Activated CD4-positive, alpha-beta T cell treated with anti-CD3 and anti-CD28 coated beads, Interleukin-2, amount 50 U/mL, for 1 hour (primary cell): ENCODE measurements at places on chromosomes 5 and 9.

GRCh38 chr9:133372144-133372543 is 3.7 kb downstream of the SURF4 start:
- DNase-seq: no peak

DNA sequence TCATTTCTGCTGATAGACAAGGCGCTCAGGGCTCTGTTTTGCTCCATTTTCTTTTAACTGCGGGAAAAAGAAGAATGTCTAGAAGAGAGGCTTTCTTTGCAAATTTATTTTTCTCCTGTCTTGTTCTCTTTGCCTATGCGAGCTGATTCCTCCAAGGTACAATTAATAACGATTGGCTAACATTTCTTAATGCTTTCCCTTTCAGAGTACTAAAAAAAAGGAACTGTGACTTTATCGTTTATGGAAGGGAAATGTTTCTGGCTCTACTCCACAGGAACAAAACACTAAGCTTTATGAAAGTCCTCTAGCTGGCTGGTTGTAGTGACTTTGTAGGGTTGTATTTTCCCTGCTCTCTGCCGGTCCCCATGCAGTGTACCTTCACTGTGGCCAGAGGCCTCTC is 11.7 kb downstream of the NSG2 start:
- no peak for DNase-seq

GRCh38 chr9:18268381-18268780 is 205.6 kb upstream of the ADAMTSL1 start:
- DNase-seq: no peak

DNA sequence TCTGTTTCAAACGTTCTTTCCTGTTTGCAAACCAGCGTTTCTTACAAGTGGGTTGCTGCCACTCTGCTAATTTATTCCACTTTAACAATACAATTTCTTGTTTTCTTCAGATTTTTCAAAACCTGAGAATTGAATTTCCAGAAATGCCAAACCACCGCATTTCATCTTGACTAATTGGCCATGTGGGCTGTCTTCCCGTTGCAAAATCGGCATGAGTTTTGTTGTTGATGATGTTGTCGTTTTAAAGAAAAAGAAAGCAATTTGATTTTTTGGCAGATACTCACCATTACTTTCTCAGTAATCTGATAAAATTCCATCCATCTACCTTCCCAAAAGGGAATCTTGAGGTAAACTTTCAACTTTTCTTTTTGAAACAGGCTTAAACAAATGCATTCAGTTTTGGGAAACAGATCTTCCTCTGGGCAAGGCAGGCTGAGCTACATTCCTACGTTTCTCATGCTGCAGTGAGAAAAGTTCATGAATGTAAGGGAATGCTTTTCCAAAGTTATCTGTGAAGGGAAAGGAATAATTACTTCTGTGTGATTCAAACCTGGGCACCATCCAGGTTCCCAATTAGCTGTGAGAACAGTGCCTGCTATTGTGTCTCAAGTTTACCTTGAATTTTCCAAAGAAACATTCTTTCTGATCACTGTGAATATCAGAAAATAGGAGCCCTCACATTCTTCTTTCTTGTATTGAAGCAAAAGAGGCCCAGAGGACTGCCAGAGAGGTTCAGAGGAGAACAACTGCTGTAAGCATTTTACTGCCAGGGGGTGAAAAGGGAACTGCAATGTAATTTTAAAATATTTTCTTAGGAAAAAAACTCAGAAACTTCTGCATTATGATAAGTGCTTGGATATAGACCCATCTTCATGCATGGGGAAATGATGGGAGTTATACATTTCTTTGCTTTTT is 100.7 kb upstream of the TUT7 start:
- DNase-seq: no peak

- no peak for DNase-seq
These were observed 21.8 kb upstream of the LMX1B start for GRCh38 chr9:126591922-126592321.

DNA sequence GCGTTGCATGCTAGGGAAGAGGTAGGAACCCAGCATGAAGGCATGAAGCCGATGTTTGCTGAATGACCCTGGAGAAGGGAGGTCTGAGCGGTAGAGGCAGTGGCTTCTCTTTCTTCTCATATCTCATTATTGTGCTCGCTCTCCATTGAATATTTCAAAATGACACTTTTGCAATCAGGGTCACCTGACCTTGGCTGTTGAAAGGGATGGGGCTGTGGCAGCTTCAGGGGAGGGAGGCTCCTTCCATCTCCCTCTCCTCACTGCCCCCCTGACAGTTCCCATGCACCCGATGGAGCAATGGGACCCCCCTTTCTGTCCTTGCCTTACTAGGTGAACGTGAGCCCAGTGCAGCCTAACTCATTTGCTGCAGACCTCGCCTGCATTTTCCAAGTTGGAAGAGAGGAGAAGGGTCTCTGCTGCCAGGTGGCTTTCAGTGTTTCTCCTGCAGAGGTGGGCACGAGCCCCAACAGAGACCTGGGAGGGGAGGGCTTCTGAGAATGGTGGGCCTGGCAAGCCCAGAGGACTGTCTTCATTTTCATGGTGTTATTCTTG is 17.9 kb downstream of the STC2 start:
- DNase-seq: no peak

GRCh38 chr5:110053205-110053604 is 363.5 kb downstream of the MAN2A1 start:
- no peak for DNase-seq

GRCh38 chr5:10377081-10377480 is 23.6 kb downstream of the MARCHF6 start:
- no peak for DNase-seq

DNA sequence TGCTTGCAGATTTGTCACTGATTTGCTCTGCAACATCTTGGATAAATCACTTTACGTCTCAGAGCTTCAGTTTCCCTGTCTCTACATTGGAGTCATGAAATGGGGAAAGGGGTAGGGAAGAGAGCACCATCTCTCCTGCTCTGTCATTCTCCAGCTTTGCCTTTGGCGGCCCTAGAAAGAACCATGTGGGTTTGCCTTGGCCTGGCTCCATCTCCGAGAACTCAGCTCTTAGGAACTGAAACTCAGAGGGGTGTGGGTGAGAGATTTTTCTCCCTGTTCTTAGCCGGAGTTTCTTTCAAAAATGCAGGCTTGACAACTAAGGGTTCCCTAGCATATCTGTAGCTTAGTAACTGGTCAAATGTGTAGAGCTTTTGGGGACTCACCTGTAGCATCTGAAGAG is 123.5 kb downstream of the SMARCA2 start:
- DNase-seq: no peak

GRCh38 chr5:159337016-159337955 is 7.0 kb upstream of the IL12B start:
- DNase-seq: peak; percentile 36

DNA sequence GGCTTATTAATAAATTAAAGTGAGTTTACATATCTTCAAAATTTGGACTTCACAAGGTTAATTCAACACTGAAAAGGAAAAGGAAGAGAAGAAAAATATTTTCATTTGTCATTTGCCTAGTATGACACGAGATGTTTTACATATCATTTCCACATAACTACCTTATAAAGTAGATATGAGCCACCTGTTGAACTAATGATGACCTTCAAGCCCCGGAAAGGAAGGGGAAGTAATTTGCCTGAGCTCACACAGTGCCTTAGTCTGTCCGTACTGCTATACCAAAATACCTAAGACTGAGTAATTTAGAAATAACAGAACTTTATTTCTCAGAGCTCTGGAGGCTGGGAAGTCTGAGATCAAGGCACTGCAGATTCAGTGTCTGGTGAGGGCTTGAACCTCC is 17.9 kb downstream of the CMYA5 start:
- no peak for DNase-seq

- no peak for DNase-seq
These were observed 344.1 kb upstream of the DMAC1 start for GRCh38 chr9:8143677-8144076.

DNA sequence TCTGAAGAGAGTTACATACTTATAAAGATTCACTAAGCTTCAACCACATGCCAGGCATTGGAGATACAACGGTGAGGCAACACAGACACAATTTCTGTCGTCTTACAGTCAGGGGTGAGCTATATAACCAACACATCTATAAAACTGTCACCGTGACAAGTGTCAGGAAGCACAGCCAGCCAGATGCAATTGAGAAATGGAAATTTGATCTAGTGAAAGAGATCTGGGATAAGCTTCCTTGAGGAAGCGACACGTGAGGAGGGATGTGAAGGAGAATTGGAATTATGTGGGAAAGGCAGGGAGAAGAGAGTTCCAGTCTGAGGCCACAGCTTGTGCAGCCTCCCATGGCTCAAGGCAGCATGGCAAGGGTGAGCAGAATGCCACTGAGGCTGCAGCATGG is 50.9 kb upstream of the ZNF354B start:
- DNase-seq: no peak

DNA sequence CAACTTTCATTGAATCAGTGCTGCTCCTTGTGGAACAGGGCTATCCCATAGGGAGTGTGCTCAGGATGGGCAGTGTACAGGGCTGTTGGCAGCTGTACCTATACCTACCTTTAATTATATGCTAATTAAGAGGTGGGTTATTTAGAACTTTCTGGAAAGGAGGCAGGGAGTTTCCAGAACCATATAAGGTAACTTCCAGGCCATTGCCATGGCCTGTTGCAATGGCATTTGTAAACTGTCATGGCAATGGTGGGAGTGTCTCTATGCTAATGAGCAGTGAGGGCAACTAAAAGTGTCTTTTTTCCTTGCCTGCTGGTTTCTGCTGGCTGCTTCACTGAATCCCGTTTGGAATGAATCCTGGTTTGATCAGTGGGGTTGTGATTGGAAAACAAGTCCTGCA is 2.3 kb upstream of the ARHGAP26 start:
- no peak for DNase-seq
